Activated gamma-delta T cell treated with Interleukin-2 at 50 U/mL for 16 hours (primary cell): ENCODE measurements at places on chromosomes 2 and 18.
A peak's percentile ranks its signal among the peaks of the same experiment; 100 is the strongest.

DNA sequence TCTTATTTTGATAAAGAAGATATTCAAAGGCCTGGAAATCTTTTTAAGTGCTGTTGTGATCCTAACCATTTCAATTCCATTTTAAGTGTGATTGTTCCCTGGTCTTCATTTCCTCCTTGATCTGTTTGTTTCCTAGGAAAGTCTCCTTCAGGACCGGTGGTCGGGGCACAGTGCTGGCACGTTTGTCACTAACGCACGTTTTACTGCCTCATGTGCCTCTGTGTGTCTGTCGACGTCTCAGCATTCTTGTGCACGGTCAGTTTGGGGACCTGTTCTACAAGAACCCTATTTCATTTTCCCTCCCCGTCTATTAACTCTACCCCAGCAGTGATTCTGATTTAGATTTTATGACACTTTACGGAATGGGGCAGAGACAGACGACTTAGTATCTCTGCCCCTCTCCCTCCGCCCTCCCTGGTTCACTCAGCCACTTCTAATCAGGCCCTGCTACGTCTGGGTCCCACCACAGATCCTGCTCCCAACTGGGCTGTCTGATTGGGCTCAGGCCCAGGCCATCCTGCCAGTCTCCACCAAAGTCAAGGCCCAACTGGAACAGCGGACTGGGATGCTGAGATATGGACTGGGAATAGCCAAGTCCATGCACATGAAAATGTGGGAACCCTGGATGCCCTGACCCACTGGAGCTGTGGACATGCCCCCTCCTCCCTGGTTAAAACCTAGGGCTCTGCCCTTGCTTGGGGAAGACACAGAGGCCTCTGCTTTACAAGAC, 95.6 kb downstream of the TWIST2 start:
- no peak for DNase-seq

- DNase-seq, result no peak
These were observed 2.3 kb upstream of the PLEKHH2 start for GRCh38 chr2:43634604-43635306.

- peak; percentile 54 for DNase-seq
These were observed 20.6 kb downstream of the RPL37A start for GRCh38 chr2:216519154-216519762.

DNA sequence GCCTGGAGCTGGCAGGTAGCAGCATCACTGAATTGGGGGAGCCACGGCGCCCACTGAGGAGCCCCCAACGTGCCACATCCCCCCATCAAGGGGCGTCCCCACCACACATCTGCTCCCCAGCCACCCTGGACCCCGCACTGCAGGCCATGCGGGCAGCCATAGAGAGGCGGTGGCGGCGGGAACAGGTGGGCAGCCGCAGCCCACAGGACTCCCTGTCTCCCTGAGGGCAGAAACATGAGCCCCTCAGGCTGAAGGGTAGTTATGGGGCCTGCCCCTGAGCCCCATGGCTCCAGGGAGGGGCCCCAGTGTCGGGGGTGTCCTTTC, 26.6 kb downstream of the CROCC2 start:
- peak; percentile 2 for DNase-seq

DNA sequence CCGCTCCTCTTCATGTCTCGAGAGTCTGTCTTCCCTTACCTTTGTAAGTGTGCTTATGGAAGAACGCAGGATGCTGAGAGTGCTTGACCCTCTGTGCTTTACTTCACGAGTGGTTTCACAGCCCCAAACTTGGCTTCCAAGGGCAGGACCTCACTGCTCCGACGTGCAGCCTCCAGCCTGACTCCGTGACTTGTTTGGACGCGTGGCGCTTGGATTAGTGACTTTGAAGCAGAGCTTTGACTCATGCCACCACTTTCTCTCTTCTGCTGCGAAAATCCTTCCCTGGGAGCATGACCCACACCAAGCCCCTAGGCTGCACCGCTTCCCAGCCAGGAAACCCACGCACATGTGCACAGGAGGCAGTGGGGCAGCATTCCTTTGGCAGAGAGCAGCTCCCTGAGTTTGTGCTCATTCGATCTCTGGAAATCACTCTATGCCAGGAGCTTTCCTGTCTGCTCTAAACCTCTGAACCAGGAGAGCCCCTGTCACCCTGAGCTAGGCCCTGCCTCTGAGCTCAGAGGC, 207.8 kb upstream of the HS6ST1 start:
- no peak for DNase-seq
